Thoracic aorta (tissue), 2 donors: ENCODE measurements at places on chromosomes 3 and 15. TPM values are rescaled to one million over a fixed set of nuclear protein-coding genes. Genes with fewer than 3 reads are reported as not detected.
A peak's percentile ranks its signal among the peaks of the same experiment; 100 is the strongest.

MAGI1 gene
- total RNA-seq = 48.2 TPM

LRRC2 gene
- total RNA-seq = under 0.01 TPM

VWA5B2 gene
- total RNA-seq = not detected

GABRR3 gene
- total RNA-seq = not detected

OXSR1 gene
- total RNA-seq = 31.0 TPM

DNAH1 gene
- total RNA-seq = 21.0 TPM

DNA sequence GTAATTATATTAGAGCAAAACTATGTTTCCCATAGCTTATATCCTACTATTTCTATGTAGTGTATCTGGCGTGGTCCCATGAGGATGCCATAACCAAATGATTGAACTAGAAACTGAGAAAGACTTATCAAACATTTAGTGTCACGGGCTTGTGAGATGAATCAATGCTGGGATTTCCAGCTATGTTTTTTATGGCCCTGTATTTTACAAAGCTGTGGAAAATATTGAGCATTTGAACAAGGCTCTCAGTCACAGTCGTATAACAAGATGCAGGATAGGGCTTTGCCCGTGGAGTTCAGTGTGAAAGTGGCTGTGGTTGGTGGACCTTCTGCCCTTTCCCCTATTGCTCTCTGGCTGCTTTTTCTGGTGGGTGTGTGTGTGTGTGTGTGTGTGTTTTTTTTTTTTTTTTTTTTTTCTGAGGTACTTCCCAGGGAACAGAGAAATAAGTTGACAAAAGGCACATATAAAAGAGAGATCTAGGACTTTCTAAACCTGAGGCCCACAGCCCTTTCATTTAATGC, 60.7 kb downstream of the CACNA1D start:
- H3K4me3 ChIP-seq = no peak overlapping the region
- H3K4me1 ChIP-seq = no peaks in the 10 kb centered on the region
- no peaks in the 10 kb centered on the region for H3K27me3 ChIP-seq
- no peak for DNase-seq
- H3K27ac ChIP-seq = no peak overlapping the region

DNA sequence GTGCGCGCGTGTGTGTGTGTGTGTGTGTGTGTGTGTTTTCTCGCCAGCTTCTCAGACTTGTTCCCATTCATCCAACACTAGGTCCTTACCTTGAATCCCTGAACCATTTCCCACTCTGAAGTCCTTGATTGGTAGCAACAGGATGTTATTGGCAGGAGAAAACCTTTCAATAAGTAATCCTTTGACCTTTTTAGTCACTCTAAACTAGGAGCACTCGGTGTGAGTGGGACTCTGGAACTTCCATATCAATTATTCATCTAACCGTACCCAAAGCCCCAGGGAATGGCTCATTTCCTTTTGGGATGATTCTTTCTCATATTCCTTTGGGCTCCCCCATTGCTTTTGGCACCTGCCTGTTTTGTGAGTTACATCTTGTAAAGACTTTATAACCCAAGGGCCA, 140.2 kb upstream of the SPRED1 start:
- no peak for DNase-seq
- H3K27ac ChIP-seq = no peak overlapping the region
- H3K4me3 ChIP-seq = no peak overlapping the region
- no peaks in the 10 kb centered on the region for H3K4me1 ChIP-seq
- no peaks in the 10 kb centered on the region for H3K27me3 ChIP-seq

DNA sequence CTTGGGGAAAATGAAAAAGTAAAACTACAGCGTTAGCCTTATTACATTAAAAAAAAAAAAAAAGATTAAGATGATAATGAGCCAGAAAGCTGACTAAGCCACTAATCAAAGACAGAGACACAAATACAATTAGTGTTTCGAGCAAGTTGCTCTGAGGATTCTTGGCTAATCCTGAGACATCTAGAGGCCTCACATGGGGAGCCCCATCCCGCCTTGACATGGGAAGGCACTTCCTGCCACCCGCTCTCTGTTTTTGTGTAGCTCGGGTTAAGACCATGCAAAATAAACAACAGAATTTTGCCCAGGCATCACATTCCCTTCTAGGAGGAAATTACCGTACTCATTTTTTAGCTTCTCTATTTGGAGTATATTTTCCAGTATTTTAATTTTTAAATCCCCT, 15.3 kb downstream of the HESX1 start:
- no peaks in the 10 kb centered on the region for H3K4me1 ChIP-seq
- no peak overlapping the region for H3K27ac ChIP-seq
- H3K36me3 ChIP-seq = no peaks in the 10 kb centered on the region
- no peaks in the 10 kb centered on the region for H3K27me3 ChIP-seq
- no peak for DNase-seq
- H3K4me3 ChIP-seq = no peak overlapping the region

DNA sequence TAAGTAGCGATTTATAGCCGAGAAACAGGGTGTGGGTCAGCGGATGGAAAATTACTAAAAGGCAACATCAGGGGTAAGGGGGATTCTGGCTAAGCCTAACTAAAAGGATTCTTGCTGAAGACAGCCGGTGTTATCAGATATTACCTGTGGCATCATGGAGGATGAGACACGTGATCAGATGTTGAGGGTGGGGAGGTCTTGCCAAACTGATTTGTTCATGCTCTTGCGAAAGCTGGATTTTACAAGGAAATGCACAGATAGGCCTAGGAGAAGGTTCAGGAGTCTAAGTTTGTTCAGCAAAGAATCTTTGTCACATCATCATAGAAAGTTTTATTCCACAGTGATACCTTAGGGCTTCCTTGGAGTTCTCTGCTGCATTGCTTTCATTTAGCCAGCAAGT, 396.8 kb upstream of the TBL1XR1 start:
- no peak overlapping the region for H3K4me3 ChIP-seq
- H3K27ac ChIP-seq = peak overlapping the region; percentile 6
- no peak for DNase-seq
- H3K27me3 ChIP-seq = no peaks in the 10 kb centered on the region
- peaks cover 35% of the 10 kb centered on the region for H3K4me1 ChIP-seq

- H3K4me3 ChIP-seq = no peak overlapping the region
- H3K27ac ChIP-seq = peak overlapping the region; percentile 53
- no peaks in the 10 kb centered on the region for H3K4me1 ChIP-seq
- no peaks in the 10 kb centered on the region for H3K36me3 ChIP-seq
- H3K27me3 ChIP-seq = no peaks in the 10 kb centered on the region
Measured at GRCh38 chr3:104908761-104909160, 457.9 kb upstream of the ALCAM start.

- no peak overlapping the region for H3K4me3 ChIP-seq
- no peaks in the 10 kb centered on the region for H3K27me3 ChIP-seq
- no peak for DNase-seq
- H3K4me1 ChIP-seq = no peaks in the 10 kb centered on the region
- H3K27ac ChIP-seq = no peak overlapping the region
Measured at GRCh38 chr3:47324278-47324865, 41.6 kb downstream of the KLHL18 start.

- no peak overlapping the region for H3K4me3 ChIP-seq
- no peaks in the 10 kb centered on the region for H3K27me3 ChIP-seq
- H3K4me1 ChIP-seq = peaks cover 9% of the 10 kb centered on the region
- DNase-seq = no peak
Measured at GRCh38 chr3:45227946-45228345, 1.9 kb upstream of the TMEM158 start.

GRCh38 chr3:94171954-94172353, 109.1 kb downstream of the NSUN3 start:
- no peak overlapping the region for H3K27ac ChIP-seq
- no peak for DNase-seq
- H3K27me3 ChIP-seq = no peaks in the 10 kb centered on the region
- H3K4me1 ChIP-seq = no peaks in the 10 kb centered on the region
- no peak overlapping the region for H3K4me3 ChIP-seq

GRCh38 chr15:60880949-60881348, 348.2 kb downstream of the RORA start:
- no peak overlapping the region for H3K4me3 ChIP-seq
- H3K36me3 ChIP-seq = no peaks in the 10 kb centered on the region
- no peak overlapping the region for H3K27ac ChIP-seq
- H3K27me3 ChIP-seq = no peaks in the 10 kb centered on the region
- no peak for DNase-seq
- peaks cover 8% of the 10 kb centered on the region for H3K4me1 ChIP-seq
